ENCODE measurements at places on chromosomes 4 and X.

DNA sequence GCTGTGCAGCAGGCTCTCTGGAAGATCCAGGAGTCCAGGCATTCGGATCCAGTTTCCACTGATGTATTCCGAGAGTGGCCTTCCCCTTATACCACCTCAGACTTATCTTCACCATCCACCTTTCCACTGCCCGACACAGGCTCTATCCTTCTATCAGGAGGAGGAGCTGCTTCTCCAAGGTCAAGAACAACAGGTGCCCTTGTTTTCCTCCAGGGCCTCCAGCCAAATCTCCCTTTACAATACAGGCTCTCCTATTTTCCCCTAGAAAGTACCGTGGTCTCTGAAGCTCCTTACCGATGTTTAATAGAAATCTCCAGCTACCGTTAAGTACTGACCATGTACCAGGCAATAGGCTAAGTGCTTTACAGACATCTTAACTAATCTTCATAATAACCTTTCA lies 61.3 kb downstream of the AFAP1 start:
- DNase-seq: no peak

GRCh38 chr4:164706675-164707074 lies 47.3 kb upstream of the SMIM31 start:
- DNase-seq: no peak

DNA sequence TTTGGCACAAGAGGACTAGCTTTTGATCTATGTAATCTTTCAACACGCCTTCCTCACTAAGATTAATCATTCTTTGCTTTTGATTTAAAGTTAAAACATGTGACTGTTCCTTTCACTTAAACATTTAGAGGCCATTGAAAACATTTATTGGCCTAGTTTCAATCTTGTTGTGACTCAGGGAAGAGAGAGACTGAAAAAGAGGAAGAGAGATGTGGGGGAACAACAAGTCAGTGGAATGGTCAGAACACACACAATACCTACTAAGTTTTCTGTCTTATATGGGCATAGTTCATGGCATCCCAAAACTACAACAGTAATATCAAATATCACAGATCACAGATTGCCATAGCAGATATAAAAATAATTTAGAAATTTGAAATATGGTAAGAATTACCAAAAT lies 812.9 kb upstream of the AGA start:
- no peak for DNase-seq

GRCh38 chr4:166165829-166166420 lies 292.9 kb downstream of the TLL1 start:
- no peak for DNase-seq

DNA sequence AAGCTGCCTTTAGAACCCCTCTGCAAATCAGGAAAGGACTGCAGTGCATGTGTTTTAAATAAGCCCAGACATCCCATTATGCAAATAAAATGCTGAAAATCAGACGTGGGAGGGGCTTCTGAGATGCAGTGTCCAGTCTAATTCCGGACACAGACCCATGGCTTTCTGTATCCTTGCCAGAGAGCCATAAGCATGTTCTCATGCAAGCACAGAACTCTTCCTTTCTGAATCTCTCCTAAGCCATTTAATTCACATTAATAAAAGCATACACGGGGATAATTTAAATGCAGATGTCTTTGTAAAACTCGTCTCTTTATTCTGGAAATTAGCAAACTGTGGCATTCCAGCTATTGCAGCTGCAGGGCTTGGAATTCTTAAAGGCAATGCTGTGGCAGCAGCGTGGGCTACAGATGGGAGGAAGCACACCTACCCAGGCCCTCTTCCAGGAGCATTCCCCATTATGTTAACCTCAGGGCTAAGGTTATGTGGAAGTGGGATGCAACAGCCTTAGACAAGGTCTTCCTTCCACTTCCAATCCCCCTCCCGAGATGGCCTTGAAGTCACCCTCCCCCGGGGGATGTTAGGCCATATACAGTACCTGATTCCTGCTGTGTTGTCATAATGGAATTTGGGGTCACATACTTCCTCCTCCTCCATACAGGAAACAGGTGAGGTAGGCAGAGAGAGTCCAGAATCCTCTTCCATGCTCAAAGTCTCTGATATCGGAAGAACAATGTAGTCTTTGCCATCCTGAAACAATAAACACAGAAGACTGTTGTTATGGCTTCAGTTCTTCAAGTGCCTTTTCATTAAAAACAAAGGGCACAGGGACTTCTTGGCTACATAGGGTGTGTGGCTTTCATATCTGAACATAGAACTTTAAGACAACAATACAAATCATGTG lies 38.1 kb downstream of the KDR start:
- DNase-seq: no peak

DNA sequence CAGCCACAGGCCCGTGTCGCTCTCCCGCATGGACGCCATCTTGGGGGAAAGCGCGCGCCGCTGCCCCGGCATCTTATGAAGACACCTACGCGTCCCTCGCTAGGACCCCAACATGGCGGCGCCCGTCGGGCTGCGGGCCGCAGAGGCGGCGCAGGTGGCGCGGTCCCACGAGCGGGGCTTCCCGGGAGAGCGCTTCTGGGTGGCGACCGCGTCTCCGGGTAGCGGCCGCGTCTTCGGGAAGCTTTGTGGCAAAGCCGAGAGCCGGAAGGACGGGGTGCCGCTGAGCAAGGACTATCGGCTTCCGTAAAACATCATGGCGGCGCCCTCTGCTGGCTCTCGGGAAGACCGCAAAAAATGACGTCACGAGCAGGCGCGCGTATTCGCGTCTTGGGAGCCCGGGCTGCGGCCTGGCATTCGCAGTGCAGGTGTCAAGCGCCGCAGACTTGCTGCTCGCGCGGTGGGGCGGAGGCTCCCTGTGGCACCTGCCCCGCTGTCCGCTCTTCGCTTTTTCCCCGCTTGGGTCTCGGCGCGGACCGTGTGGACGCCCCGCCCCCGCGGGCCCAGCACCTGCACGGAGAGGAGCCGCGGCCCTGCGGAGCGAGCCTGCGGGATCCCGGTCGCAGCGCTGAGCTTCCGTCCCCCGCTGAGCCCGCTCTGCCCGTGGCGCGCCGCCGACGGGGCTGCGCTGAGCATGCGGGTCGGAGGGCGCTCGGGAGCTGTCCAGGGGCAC lies at the start of gene NELFA:
TSS of gene NELFA (minus strand) at position 54 of the 730 bp plus-strand sequence. CDS start at position 39, 15 bp downstream.
- DNase-seq: peak; percentile 89

GRCh38 chr4:121943941-121944340 lies 7.9 kb downstream of the TRPC3 start:
- no peak for DNase-seq

Data from stimulated activated CD4-positive, alpha-beta T cell treated with anti-CD3 and anti-CD28 coated beads, Interleukin-1b, Interleukin-23, amount 100 ng/mL, for 4 hours (primary cell).